ENCODE measurements at places on chromosomes 7 and 10.

DNA sequence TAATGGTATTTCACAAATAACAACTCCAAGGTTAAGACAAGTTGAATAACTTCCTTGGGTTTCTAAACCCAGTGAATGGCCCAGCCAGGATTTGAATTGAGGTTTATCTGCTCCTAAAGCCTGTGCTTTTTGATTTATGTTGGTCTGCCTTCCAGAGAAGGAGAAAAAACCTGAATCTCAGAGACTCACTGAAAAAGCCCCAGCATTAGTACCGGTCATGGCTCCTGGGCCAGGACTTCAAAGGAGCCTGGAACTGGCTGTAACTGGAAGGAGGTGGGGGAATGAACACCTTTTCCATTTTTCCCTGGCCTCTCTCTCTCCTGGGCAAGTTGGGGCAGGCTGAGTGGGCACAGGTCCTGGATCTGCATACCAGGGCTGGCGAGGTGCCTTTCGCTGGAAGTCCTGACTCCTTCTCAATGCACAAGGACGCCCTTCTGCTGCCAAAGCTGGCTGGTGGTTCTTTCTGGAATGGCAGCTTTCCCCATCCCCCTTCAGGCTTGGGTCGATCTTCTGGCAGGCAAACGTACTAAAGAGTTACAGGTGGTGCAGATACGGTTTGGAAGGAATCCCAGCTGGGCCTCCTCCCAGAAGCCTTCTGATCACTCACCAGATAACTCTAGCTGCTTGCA is 268.2 kb downstream of the PTEN start:
- no peak for DNase-seq

DNA sequence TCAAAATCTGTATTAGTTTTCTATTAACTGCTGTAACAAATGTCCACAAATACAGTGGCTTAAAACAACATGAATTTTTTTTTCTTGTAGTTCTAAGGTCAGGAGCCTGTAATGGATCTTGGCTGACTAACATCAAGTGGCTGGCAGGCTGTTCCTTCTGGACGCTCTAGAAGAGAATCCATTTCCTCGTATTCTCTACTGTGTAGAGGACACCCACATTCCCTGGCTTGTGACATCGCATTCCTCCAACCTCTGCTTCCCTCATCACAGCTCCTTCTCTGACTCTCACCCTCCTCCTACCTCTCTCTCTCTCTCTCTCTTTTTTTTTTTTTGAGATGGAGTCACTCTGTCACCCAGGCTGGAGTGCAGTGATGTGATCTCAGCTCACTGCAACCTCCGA is 4.8 kb upstream of the CALHM1 start:
- DNase-seq, result no peak

- no peak for DNase-seq
Measured at GRCh38 chr7:36639826-36640225, 84.5 kb downstream of the AOAH start.

DNA sequence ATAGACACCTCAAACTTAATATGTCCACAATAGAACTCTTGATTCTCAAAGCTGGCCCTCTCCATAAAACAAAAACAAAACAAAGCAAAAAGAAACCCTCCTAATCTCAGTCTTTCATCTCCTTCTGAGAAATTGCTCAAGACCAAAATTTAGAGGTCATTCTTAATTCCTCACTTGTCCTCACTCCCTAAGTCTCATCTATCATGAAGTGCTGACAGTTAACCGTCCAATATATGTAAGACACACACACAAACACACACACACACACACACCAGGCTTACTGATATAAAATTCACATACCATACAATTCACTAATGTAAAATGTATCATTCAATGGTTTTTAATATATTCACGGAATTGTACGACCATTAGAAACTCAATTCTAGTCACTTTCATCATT is 17.0 kb upstream of the SVIL start:
- no peak for DNase-seq

DNA sequence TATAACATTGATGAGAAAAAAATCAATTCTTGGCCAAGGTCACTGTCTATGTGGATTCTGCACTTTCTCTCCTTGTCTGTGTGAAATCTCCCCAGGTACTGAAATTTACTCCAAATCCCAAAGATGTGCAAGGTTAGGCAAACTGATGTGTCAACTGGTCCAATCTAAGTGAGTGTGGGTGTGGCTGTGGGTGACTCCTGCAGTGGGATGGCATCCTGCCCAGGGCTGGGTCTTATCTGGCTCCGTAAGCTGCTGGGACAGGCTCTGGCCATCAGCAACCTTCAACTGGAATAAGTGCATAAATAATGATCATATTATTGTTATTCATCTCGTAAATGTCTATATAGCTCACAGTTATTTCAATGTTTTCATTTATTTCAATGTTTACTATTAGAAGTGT is 79.3 kb downstream of the JCAD start:
- no peak for DNase-seq

DNA sequence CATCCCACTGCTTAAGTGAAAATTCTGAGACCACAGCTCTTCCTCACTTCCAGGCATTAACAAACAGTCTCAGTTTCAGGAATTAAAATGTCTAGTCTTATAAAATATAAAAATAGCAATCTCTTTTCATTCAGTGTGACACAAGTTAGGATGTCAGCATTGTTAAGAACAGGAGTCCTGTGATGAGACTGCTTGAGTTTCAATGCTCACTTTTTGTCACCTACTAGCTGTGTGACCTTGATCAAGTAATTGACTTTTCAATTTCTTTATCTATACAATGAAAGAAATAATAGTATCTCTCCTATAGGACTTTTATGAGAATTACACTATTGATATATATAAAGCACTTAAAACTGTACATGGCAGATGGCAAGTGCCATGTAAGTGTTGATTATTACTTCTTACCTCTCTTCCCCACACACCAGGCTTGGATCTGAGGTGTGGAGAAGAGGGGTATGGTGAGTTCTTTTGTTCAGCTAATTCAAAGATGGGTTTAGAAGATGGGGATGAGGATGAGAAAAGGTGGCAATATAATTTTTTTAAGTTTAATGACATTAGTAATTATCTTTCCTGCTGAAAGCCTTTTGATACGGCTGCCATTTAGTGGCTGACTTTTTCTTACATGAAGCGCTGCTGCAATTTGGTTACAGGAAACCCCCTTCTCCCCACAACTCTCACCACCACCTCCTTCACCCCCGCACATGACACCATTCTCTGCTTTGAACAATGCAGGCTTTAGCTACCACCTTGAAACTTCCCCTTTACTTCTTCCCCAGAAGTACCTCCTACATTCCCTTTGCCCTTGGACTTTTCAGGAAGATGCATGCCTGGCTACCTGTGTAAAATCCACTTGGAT is 20.8 kb upstream of the HYAL4 start:
- DNase-seq, result no peak

- no peak for DNase-seq
Measured at GRCh38 chr10:114767986-114768821, 53.4 kb upstream of the FHIP2A start.

DNA sequence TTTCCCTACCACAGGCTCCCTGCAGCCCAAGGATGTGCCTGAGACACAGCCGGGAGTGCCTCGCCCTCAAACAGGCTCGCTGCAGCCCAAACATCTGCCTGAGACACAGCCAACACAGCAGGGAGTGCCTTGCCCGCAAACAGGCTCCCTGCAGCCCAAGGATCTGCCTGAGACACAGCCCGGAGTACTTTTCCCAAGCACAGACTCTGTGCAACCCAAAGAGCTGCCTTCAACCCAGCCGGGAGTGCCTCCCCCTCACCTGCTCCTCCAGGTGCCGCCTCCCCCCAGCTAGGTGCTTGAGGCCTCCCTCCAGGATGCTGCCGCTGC is 42.9 kb downstream of the ANTXRL start:
- DNase-seq, result no peak

DNA sequence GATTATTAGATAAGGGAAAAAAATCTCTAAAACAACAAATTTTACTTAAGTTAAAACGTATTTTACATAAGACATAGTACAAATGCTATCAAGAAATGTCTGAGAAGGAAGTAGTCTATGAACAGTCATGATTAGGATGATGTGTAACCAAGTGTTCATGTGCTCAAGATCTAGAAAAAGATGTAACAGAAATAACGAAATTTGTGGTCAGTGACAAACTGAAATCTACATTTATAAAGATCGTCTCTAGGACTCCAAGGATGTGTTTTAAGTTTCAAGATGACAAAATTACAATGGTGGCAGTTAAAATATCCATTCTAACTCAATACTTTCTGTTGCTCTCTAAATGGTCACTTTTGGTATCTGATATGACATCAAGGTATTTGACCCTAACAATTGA is 17.2 kb downstream of the PPP3CB start:
- no peak for DNase-seq
